ENCODE measurements at places on chromosomes 2 and 18.

DNA sequence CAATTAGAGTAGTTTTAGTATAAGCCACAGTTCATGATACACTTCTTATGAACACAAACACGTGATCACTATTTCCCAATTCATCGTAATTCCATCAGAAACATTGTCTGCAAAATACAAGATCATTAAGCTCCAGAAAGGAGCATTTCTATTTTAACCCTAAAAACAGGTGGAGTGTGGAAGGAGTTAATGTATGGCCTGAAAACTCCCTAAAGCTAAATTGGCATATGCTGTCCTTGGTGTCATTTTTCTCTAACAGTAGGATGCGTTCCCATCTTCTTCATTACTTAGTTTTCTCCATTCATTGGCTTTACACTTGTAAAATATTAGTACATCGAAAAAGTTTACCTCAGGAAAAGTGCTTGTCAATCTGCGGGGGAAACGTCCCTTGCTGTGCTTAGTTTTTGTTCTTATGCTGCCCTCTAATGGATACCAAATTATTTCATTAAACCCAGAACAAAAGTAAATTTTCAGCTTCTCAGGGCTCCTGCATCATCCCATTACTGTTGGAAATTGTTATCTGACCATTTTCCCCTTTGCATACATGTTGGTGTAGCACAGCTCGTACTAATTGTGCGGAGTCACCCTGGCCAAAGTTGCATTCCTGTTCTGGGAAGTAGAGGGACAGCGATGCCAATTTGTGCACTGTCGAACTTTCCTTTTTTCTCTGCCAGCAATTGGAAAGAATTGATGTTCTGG lies 153.4 kb downstream of the GPD2 start:
- DNase-seq: no peak

- DNase-seq: peak; percentile 37
Measured at GRCh38 chr2:48114256-48114655, 208.0 kb upstream of the FBXO11 start.

DNA sequence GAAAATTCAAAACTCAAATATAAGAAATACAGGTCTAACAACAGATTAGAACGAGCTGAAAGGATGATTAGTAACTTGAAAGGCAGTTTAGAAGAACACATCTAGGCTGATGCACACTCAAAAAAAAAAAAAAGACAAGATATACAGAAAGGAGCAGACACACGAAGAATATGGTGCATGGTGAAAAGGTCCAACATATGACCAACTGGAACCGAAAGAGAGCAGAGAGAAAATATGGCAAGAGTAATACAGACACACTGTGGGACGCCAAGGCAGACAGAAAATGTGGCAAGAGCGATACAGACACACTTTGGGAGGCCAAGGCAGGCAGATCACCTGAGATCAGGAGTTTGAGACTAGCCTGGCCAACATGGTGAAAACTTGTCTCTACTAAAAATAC lies 39.8 kb downstream of the NDUFA10 start:
- no peak for DNase-seq

GRCh38 chr18:55458456-55459203 lies 129.4 kb downstream of the TCF4 start:
- no peak for DNase-seq

DNA sequence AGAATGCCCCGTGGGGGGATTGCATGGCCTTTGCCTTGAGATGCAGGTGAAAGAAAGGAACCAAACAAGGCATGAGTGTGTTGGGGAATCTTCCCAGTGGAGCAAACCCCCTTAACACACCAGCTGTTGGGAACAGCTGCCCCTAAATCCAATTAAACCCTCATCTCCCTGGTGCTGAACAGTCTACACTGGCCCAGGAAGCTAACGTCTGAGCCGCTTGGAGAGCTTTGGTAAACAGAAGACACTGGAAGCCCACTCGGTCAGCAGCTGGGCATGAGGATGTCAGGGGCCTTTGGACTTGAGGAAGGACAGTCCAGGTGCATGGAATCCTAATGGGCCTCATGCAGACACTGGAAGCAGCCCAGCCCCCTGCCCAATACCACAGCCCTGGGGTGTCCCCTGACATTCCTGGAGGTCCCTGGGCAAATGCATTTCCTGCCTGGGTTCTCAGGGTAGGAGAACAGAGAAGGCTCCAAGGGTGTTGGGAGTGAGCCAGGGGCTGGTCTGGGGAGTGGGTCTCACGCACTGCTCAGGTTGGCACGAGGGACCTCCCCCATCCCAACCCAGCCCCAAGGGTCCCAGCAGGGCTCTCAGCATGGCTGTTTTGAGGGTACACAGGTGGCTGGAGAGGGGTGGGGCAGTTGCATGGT lies 37.7 kb downstream of the GBX2 start:
- DNase-seq: no peak

- no peak for DNase-seq
Measured at GRCh38 chr2:142805244-142805643, 72.2 kb upstream of the KYNU start.

DNA sequence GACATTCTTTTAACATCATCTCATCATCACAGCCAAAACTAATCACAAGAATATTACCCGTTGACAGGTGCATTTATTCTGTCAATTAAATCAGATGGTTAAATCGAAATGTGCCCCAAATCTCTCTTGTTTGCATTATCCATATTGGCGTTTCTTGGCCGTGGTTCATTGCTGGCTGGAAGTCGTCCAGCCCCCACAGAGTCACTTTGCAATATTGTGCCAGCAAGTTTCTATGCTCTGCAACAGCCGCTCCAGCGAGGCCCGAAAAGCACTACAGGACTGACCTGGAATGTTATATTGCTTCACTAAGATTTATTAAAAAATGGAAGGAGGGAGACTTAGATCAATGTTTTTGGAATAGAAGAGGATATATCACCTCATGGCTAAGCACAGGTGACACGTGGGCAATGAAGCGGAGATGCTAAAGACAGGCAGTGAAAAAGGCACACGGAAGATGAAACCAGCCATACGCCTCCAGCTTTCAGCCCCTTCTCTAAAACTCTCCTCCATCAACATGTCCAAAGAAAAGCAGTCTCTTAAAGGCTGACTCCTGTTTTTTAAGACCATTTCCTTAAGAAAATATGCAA lies 176.8 kb upstream of the VRK2 start:
- DNase-seq: no peak

GRCh38 chr2:216298719-216299495 lies 73.4 kb downstream of the MARCHF4 start:
- DNase-seq: no peak

DNA sequence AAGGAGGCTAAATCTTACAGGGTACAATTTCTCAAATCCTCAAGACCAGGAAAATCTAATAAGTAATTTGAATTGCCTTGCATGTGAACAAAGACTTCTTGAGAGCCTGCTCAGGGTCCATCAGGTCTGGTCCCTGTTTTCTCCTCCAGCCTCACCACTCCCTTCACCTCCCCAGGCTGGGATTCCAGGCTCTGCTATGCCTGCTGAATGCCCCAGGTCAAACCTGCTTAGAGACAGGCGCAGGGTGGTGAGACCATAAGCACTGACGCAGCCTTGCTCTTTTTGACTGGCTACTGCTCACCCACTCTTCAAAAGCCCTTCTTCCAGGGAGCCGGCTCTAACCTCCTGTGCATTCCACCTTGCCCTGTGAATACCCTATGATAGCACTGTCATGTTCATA lies 356.4 kb upstream of the ACVR2A start:
- no peak for DNase-seq

DNA sequence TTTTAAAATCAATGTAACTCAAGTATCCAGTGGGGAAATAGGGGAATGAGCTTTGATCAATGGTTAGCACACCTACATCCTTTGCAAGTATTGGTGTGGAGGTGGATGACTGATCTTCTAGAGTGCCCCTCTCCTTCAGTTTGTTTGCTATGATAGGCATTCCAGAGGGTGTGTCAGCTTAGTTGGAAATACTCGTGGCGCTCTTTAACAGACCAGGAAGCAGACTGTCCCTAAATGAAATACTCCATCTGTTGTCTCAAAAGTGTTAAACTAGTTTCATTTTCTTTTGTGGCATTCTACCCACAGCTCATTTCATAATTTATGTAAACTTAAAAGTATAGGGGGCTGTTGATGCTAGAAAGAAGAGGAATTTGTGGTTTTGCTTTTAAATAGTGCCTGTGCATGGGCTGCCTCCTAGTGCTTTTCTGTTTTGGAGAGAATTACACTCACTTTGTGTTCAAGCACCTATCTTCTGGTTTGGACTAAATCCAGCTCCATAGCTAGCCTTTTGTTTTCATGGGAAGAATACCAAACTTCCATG lies 66.2 kb downstream of the STAT1 start:
- DNase-seq: no peak

DNA sequence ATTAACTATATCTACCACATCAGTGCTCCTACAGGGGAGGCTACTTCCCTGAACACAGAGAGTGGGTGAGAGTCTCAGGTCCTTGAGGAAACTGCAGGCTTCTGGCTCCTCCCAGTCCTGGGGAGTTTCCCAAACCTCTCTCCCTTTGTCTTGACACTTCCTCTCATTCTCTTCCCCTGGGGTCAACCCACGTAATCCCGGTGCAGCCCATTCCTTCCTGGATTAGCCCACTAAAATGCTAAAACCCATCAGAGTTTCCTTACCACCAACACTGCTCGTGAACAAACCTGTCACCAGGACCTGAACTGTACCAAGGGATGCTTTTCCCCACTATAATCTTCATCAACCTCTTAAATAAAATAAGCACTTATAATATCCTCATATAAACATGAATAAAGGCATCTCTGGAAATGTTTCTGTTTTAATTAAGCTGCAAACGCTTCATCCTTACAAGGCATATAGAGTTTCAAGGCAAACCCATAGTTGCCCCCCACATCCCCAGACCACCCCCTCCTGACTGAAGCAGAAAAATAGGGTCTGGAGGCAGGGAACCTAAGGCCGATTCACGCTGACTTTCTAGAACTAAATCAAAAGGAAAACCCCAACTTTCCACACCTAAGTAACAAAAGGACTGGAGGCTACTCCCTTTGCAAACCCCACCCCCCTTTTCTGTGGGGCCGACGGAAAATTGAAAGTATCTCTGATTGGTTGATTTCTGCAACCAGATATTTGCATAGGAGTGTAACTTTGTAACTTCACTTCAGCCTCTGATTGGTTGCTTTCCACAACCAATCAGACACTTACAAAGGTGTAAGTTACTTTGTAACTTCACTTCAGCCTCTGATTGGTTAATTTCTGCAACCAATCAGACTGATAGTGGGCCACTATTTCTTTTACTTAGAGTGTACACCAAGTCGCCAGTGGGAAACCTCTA lies 19.0 kb downstream of the TMSB10 start:
- peak; percentile 48 for DNase-seq

DNA sequence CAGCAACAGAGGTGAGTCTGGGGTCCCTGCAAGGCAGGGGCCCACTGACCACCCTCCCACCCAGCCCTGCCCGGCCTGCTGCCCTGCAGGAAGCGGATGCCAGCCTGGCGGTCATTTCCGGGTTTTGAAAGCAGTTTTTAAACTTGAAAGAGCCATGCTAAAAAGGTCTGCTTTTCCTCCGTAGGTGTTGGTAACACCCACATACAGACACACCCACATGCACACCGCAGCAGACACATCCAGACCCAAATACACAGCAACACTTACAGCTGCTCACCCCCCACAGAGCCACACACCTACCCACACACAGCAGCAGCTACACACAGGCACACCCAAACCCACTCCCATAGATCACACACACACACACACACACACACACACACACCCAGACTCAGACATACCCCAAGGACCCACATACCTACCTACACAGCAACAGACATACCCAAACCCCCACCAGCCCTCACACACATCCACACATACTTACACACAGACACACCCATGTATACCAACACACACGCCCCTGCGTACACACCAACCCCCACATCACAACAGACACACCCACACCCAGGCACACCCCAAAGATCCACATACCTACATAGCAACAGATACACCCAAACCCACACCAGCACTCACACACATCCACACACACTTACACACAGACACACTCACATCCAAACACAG lies 7.6 kb downstream of the ZFP36L2 start:
- no peak for DNase-seq

DNA sequence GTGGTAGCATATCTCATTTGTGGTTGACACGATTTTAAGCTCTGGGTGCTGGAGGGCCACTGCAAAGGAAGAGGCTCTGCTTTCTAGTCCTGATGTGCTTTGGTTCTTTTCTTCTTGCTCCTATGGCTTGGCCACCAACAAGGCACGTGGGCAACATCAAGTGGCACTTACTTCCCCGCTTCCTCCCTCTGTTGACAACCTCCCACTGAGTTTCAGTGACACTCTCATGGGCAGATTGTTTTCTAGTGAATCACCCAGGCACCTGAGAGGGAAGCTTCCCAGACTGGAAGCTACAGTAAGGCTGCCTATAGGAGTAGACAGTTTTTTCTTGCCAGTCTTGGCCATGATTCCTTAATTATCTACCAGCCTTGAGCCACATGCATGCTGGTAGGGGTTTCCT lies 89.0 kb downstream of the NBAS start:
- no peak for DNase-seq

GRCh38 chr2:62998949-62999348 lies 51.7 kb upstream of the OTX1 start:
- no peak for DNase-seq

Data from stimulated activated CD4-positive, alpha-beta T cell treated with anti-CD3 and anti-CD28 coated beads, Interleukin-4, amount 100 ng/mL, for 48 hours (primary cell).